ENCODE measurements at places on chromosomes 5 and 9. TPM values are rescaled to one million over a fixed set of nuclear protein-coding genes. Genes with fewer than 3 reads are reported as not detected.

NRARP gene
- total RNA-seq, result 10.0 TPM

AMBP gene
- not detected for total RNA-seq

HABP4 gene
- total RNA-seq, result 14.2 TPM

RNF208 gene
- 3.1 TPM for total RNA-seq

LIFR gene
- total RNA-seq, result 89.3 TPM

BSPRY gene
- 6.9 TPM for total RNA-seq

PPP3R2 gene
- not detected for total RNA-seq

NSA2 gene
- total RNA-seq, result 231 TPM

IFNB1 gene
- total RNA-seq, result not detected

SLC6A18 gene
- total RNA-seq, result not detected

IFNA13 gene
- total RNA-seq, result not detected

SLC28A3 gene
- total RNA-seq, result 0.82 TPM

RNF183 gene
- 1.3 TPM for total RNA-seq

SAXO1 gene
- 0.17 TPM for total RNA-seq

All from ovary (tissue), 10 donors.